Dorsolateral prefrontal cortex (tissue), 122 donors: ENCODE measurements at places on chromosomes 13 and 19. TPM values are rescaled to one million over a fixed set of nuclear protein-coding genes. Genes with fewer than 3 reads are reported as not detected.

The PEAK3 gene
- total RNA-seq = 0.50 TPM

The FFAR1 gene
- total RNA-seq = 1.7 TPM

The FGF22 gene
- 4.7 TPM for total RNA-seq

The ZNF534 gene
- total RNA-seq = 4.4 TPM

The TJP3 gene
- not detected for total RNA-seq

The RGS9BP gene
- total RNA-seq = 3.2 TPM

The ZNF225 gene
- 6.0 TPM for total RNA-seq
